ENCODE measurements at places on chromosomes 7 and 10.

DNA sequence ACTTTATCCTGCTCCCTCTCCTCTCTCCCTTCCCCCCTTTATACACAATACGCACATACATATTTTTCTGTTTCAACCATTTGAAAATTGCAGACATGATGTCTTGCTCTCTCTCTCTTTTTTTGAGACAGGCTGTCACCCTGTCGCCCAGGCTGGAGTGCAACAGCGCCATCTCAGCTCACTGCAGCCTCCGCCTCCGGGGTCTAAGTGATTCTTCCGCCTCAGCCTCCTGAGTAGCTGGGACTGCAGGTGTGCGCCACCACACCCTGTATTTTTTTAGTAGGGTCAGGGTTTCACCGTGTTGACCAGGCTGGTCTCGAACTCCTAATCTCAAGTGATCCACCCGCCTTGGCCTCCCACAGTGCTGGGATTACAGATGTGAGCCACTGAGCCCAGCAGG lies 38.5 kb downstream of the KLHDC10 start:
- no peak for DNase-seq

GRCh38 chr10:113475381-113475807 lies 77.5 kb upstream of the HABP2 start:
- DNase-seq = no peak

DNA sequence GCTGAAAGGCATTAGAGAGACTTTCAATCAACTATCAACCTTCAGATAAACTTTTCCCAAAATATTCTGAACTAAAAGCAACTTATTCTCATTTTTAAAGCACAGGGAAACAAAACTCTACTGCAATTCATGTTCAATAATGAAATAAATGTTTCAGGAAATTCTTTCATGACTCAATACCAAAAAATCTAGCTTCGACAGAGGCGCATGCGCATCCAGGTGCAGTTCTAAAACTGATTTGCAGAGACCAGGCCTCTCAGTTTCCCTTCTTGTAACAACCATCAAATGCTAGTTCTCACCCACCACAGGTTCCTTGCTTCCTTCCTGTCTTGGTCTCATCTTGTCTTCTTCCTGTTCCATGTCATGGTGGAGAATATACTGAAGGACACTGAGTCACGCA lies 55.3 kb upstream of the NRBF2 start:
- no peak for DNase-seq

DNA sequence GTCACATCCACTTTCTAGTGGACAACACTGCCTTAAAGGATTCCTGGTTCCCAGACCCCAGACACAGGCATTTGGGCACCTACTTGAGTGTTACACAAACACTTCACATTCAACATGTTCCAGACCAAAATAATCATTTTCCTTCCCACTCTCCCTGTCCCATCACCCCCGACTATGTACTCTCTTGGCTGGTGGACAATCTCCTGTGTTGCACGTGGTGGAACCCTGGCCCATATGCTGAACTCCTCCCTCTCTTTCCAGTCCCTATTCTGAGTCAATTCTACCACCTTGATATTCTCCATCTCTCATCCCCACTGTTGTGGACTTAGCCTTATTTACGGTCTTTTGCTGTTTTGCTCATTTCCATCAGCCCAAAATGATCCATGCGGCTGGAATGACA lies 8.3 kb upstream of the SEPHS1 start:
- no peak for DNase-seq

DNA sequence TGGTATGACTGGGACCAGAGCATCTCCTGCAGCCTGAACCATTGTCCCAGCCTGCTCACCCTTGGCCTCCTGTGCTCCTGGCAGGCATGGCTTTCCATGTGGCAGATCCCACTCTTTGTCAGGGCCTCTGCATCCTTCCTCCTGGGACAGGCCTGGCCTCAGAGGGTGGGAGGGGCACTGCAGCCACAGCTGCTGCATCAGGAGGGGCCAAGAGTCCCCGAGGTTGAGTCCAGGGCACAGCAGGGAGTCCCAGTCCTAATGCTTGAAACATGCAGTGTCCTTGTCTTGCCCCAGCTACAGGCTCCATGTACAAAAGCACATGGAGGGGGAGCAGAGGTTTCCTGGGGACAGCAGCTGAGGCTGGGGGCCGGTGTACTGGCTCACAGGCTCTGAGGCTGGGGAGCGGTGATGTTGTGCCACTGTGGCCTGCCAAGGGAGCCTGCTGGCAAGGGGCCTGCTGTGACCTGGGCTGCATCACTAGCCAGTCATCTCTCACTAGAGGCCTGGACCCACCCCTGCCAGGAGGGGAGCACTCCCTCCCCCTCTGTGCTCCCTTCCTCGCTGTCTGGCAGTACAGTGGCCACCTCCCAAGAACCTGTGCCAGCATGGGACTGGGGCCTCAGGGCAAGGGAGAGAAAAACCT lies 144.8 kb downstream of the ZNF248 start:
- DNase-seq = no peak

GRCh38 chr7:12002428-12002827 lies 170.4 kb upstream of the THSD7A start:
- no peak for DNase-seq

GRCh38 chr10:83862723-83863122 lies 276.6 kb upstream of the GHITM start:
- no peak for DNase-seq

Data from stimulated activated CD4-positive, alpha-beta T cell treated with anti-CD3 and anti-CD28 coated beads, Interleukin-12 subunit alpha, Interleukin-12 subunit beta, amount 100 ng/mL, for 4 hours (primary cell).